ENCODE measurements at places on chromosomes 1 and 21.

- no peak for DNase-seq
Measured at GRCh38 chr1:76640092-76640491, 227.2 kb upstream of the ST6GALNAC5 start.

DNA sequence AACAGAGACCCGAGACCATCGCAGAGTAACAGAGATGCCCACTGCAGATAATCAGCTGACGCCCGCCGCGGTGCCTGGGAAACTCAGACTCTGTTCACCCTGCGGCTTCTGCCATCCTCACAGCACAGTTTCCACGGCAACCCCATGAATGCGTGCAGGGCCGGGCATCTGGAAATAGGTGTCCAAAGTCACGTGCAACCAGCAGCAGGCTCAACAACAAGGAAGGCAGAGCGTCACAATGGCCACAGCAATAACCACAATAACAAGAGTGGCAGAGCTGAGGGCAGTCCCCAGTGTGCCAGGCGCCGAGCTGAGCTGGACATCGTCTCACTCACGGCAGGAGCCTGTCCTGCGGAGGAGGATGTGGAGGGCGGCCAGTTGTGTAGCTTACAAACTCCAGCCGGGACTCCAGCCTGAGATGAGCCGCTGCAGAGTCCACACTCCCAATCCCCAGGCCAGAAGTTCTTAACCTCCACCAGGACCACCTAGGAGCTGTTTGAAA, 102.0 kb downstream of the CRYAA start:
- no peak for DNase-seq

DNA sequence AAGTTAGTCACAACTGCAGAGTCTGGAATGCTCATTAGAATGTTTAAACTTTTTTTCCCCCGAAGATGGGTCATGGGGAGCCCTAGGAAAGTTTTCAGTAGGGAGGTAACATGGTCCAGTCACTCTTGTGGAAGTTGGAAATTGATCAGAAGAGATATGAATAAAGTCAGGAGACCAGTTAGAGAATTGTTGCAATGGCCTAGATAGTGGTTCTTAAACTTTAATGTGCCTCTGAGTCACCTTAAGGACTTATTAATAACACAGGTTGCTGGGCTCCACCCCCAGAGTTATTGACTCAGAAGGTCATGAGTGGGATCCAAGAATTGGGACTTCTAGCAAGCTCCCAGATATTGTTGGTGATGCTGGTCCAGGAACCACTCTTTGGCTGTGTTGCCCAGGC, 3.2 kb upstream of the TFAP2E start:
- DNase-seq, result no peak

- DNase-seq, result no peak
Measured at GRCh38 chr1:201599548-201599947, 60.6 kb downstream of the NAV1 start.

DNA sequence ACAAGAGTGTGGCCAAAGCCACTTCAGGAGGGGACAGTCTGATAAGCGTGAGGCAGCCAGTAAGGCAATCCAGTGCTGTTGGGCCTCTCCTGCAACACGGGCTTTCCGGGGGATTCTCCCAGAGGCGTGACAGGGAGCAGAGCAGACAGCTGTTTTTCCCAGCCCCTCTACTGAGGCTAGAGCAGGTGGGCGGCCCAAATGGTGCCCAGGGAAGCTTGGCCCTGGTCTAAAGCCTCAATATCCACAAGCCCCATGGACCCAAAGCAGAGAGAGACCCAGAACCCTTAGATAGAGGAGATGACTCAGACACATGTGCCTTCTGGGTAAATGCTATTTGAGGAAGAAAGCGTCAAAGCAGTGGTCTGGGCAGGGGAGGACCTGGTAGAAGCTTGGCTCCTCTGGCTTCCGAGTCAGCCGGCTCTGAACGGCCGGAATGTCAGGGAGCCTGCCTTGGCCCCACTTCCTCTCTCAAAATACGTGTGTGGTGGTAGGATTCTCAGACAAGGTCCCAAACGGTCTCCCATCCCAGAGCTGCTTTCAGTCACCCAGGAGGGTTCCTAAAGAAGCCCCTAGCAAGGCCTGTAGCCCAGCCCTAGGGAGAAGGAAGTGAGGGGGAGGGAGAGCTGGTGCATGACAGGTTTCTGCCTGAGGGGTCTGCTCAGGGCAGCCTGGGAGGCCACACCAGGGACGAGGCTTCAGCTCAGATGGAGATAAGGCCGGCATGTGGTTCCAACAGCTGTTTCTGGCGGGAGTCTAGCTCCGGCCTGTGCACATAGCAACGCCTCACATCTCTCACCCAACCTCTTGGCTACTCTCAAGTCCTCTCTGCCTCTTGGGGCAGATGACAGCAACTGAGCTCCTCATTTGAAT, 28.8 kb downstream of the PIK3C2B start:
- no peak for DNase-seq

GRCh38 chr1:51833700-51834099, 44.8 kb downstream of the NRDC start:
- no peak for DNase-seq

DNA sequence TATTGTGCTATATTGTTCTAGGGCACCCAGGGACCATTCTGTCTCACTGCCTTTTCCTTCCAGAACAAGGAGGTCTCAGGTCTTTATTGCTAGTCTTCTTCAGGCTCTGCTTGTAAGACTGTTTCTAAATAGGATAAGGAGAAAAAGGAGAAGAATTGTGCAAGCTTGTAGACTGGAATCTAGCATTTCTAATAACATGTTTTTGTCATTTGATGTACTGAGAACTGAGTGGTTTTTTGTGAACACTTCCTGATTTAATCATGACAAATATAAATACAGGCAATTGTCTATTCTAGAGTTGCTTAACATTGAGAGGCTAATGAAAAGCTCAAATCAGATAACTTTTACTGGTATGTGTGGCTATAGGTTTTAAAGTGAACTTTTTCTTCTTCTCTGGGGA, 77.6 kb downstream of the CLIC4 start:
- DNase-seq, result no peak

DNA sequence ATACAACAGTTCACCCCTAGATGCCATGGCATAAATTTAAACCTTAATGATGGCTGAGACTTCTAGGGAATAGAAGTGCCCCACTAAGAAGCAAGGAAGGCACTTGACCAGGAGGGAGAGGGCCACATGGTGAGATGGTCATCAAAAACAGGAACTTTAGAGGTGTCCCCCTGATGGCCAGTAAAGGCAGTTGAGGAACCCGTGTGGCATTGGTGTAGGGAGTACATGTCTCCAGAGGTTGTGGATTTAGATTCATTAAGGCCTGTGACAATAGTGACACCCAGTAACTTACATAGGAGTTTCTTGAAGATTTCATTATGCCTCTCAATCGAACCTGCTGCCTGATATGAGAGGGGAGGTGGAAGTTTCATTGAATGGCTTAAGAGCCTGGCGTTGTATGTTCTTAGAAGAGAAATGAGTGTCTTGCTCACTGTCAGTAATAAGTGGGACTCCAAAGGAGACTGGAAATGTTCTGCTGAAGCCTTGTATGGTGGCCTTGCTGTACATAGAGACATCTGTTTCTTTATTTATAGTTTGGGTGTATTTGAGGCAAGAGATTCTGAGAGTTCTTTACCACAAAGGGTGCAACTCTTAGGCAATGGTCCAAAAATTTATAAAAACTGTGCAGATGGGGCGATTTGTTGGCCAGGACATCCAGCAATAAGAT, 27.9 kb downstream of the EDARADD start:
- no peak for DNase-seq

GRCh38 chr1:29933067-29933466, 696.7 kb downstream of the PTPRU start:
- DNase-seq, result no peak

GRCh38 chr1:3005771-3006170, 15.5 kb upstream of the ACTRT2 start:
- DNase-seq, result no peak

DNA sequence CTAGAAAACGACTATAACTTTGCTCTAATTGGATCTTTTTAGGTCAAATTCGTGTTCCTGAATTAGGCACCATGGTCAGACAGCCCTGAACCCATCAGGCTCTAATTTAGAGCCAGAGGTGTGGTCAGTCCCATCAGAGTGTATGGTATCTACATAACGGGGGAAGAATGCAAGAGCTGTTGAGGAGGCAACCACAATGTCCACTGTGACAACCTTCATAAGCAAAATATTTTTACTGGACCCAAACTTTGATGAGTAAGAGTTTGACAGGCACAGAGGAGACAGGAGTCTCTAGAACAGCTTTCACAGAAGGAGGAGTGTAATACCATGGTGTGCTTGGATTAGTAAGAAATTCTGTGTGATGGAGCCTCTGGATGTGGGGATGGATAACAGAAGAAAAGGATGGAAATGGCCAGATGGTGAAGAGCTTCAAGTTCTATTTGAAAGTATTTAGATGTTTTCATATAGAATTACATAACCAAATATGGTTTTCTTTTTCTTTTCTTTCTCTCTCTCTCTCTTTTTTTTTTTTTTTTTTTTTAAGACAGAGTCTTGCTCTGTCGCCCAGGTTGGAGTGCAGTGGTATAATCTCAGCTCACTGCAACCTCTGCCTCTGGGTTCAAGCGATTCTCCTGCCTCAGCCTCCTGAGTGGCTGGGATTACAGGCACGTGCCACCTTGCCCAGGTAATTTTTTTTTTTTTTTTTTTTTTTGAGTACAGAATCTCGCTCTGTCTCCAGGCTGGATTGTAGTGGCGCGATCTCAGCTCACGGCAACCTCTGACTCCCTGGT, 24.9 kb downstream of the UBE2U start:
- no peak for DNase-seq

GRCh38 chr1:201108614-201109013, 3.6 kb downstream of the CACNA1S start:
- no peak for DNase-seq

DNA sequence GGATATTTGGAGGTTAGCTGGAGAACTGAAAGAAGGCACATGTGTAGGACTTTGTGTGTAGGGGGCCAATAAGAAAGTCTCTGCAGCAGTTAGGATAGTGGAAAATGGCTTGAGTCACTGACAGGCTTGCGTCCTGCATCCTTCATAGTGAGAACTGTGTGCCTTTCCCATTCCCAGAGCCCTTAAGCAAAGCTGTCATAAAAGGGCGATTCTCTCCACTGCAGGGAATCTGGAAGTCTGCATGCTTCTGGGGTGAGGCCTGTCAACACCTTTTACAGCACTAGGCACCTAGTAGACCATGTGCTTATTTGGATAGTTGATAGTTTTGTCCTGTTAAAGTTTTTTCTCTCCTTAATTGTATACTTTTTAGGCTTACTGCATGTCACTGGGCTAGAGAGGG, 39.4 kb upstream of the MACF1 start:
- DNase-seq, result no peak

DNA sequence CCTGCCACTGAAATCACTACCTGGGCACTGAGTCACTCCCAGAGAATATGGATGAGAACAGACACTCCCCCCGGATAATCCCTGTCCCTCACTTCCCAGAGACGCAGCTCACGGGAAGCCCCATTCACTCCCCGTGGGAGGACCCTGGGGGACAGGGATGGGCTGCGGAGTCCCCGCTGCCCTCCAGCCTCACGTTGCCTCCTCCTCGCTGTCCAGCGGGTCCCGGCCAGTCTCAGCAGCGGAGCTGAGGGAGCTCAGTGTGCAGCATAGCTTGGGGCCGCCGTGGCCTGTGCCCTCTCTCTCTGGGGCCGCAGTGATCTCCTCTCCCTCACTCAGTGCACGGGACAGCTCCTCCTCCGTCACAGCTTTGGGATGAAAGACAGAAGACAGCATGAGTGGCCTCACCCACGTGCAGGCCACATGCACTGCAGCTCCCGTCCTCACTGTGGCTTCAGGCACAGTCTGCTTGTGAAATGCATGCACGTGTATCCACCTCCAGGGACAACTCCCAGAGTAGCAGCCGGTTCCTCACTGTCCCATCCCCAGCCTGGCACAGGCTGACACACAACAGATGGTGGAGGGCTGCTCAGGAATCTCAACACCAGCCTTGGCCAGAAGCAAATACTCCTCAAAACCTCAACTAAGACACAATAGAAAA, 7.4 kb downstream of the CFAP410 start:
- DNase-seq, result no peak

DNA sequence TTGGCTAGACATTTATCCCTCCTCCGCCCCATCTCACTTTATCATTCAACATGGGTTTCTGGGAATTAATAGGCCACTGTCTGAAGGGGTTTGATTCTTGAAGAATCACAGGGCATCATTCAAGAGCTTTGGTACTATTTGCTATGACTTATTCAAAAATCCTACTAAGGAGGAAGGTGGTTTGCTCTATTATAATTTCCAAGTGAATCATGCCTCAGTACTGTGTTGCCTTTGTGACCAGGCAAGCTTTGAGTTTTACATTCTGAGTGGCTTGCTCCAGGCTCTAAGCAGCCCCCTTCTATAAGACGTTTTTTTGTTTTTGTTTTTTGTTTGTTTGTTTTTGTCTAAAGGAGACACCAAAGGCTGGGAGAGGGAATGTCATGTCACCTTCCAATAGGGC, 2.6 kb downstream of the C1orf21 start:
- no peak for DNase-seq

DNA sequence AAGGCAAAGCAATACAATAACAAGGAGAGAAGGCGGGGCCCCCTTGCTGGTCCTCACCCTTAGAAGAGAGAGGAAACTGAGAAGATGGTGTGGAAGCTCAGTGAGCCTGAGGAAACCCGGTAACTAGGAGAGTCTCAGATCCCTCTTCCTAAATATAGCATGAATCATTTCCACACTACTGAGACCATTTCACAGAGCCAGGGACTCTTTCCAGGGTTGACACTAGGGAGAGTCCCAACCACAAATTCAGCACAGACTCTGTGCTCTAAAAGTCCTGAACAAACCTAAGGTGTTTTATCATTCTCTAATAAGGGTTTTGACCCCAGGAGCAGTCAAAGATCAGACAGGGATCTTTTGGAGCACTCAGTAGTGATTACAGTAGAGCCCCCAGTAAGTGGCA, 647.7 kb downstream of the KCNT2 start:
- no peak for DNase-seq

DNA sequence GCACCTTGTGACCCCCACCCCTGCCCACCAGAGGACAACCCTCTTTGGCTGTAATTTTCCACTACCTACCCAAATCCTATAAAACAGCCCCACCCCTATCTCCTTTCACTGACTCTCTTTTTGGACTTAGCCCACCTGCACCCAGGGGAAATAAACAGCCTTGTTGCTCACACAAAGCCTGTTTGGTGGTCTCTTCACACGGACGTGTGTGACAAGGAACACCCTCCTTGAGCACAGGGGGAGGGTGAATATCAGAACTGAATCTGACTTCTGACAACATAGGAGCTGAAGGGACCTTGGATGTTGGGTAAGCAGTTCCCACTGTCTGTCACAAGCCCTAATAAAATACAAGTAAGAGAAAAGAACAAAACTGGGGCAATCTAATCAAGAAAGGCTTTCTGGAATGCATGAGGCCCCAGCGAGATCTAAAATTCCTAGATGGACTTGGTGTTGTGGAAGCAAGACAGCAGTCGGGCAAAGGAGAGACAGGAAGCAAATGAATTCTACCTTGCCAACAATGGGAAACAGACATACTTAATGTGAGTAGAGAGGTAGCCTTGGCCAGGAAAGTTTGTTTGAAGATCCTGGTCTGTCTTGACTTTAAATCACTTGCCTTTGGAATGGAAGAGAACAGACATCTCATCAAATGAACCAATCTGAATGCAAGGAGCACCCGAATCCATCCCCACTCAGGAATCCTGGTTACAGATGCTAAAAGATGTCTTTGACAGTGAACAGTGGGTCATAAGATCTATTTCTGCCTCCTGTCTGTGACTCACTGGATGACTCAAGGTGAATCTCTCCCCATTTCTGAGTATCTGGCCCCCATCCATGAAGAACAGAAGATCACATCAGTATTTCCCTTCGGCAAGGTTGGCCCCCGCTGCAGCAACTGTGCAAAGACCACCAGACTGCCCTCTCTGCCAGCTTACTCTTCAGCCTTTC, 53.3 kb downstream of the OLFML3 start:
- DNase-seq, result no peak
